Fibroblast of skin of right biceps (primary cell): ENCODE measurements at places on chromosomes 6 and 20.

DNA sequence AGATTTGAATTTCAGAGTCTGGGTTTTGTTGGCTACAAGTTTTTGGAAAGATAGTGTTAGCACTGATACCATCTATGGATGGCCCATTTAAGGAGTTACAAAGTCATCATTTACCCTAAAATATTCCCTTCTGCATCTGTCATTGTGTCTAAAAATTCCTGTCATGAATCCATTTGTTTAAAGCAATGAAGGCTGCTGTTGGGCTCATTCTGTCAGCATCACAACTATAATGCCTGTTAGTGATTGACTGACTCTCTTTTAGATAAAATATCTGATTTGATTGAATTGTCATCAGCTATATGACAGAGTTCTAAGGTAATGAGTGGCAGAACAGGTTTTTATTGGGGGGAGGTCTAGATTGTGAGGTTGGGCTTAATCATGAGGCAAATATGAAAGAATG lies 167.6 kb upstream of the IMPG1 start:
- DNase-seq = no peak

DNA sequence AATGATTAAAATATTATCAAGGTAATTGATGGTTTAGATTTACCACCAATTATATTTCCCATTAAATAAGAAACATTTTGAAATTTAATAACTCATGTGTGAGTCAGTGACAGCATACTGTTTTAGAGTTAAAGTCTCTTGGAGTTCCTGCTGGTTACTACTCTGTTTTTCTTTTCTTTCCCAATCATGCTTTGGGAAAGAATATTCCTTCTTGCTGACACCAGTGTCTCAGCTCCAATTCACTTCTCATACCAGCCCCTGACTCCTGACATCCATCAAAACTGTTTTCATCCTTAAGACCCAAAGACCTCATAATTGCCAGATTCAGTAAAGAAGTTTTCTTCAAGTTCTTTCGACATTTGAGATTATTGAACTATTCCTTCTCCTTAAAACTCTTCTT lies 50.3 kb downstream of the AIG1 start:
- peak; percentile 43 for DNase-seq

DNA sequence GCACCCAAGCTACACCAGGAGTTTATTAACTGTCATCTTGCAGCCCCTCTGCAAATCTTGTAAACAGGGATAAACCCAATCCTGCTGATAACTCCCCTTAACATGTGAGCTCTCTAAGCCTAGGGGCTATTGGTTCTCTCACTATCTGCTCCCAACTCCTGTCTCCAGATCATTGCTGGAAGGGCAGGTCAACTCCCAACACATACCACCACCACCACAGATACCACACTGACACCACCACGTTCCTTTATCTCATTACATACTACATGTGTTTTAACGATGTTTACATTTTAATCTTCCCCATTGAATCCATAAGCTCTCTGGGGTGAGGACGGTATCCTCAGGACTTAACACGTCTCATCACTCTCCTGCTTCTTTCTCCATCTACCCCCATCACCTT lies 51.8 kb downstream of the SIM1 start:
- no peak for DNase-seq

- DNase-seq = no peak
Observed at GRCh38 chr6:13524801-13525508, 37.6 kb upstream of the GFOD1 start.

GRCh38 chr6:2429460-2429859 lies 184.1 kb upstream of the GMDS start:
- DNase-seq = peak; percentile 52

- peak; percentile 12 for DNase-seq
Observed at GRCh38 chr6:149393002-149393679, 6.9 kb upstream of the SUMO4 start.

- no peak for DNase-seq
Observed at GRCh38 chr20:35564905-35565304, 23.0 kb downstream of the ERGIC3 start.

DNA sequence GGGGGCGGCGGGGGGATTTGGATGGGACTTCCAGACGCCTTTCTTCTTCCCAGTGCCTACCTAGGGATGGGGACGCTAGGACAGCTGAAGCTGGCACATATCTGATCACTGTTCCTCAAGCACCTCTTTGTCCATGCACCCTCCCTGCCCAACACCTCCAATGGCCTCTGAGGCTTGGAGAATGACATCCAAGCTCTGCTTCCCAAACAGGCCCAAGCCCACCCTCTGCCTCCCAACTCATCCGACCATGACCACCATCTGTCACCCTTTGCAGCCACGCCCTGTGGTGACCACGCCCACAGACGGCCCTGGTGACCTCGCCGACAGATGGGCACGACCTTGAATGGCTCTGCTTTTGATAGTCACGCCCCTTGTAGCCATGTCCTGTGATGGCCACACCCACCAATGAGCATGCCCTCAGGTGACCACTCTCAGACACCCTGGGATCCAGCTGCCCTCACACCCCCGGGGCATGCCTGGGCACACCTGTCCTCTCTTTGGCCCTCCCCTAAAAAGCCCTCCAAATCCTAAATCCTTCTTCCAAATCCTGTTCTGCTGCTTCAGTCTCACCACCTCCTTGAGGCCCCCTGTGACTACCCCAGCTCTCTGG lies 51.0 kb downstream of the SSR1 start:
- DNase-seq = no peak

GRCh38 chr6:74717591-74717990 lies 488.3 kb downstream of the COL12A1 start:
- no peak for DNase-seq

GRCh38 chr6:159012201-159012600 lies 12.2 kb upstream of the RSPH3 start:
- peak; percentile 40 for DNase-seq

- no peak for DNase-seq
Observed at GRCh38 chr20:62607366-62608217, 34.7 kb upstream of the SLCO4A1 start.

DNA sequence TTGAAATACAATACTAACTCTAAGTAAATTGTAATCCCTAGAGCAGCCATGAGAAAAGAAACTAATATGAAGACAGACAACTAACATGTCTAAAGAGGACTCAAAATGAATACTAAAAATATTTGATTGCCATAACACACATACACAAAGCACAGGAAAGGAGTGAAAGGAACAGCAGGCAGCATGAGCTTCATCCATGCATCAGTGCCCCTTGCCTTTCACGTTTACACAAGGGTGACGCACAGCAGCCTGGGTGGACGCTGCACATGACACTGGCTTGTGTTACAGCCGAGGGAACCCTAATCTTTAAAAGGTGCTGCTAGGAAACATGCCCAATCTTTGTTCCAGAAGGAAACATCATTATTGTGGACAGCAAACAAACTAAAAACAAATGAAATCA lies 123.5 kb downstream of the MAN1A1 start:
- DNase-seq = no peak

GRCh38 chr6:87110636-87111035 lies 15.7 kb upstream of the CGA start:
- no peak for DNase-seq

- DNase-seq = no peak
Observed at GRCh38 chr6:168037856-168038255, 40.4 kb downstream of the KIF25 start.

GRCh38 chr6:33197431-33198048 lies 2.9 kb downstream of the RXRB start:
- peak; percentile 60 for DNase-seq

- DNase-seq = no peak
Observed at GRCh38 chr6:144639654-144640053, 354.5 kb downstream of the UTRN start.

DNA sequence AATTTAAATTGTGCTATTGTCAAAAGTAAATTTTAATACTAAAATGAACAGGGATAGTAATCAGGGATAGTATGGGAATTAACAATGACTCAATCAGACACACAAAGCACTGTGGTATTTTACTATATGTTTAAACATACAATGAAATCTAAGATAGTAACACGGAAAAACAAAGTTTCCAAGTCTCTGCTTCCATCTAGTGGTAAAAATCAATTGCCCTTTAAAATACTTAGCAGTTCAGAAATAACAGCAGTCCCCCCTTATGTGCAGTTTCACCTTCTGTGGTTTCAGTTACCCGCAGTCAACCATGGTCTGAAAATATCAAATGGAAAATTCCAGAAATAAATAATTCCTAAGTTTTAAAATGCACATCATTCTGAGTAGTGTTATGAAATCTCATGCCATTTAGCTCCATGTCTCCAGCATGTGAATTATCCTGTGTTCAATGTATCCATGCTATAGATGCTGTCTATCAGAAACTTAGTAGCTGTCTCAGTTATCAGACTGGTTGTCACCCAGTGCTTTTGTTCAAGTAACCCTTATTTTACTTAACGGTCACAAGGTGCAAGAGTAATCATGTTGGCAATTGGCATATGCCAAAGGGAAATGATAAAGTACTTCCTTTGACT lies 58.5 kb downstream of the AHI1 start:
- peak; percentile 55 for DNase-seq

DNA sequence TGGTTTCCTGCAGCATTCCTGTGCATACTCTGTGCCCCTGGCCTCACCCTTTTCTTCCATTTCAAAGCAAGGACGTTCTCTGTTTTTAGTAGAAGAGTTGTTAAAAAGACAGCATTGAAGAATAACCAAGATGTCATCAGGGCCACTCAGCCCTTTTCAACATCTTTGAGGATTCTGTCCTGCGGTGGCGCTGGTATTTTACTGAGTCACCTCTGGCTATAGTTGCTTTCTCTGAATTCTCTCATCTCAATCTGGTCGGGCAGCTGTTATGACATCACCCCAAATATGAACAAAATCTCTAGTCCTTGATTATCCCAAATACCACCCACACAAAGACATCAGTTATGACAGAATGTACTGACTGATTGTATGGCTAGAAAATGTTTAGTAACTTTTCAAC lies 204.2 kb downstream of the GRIK2 start:
- peak; percentile 81 for DNase-seq

DNA sequence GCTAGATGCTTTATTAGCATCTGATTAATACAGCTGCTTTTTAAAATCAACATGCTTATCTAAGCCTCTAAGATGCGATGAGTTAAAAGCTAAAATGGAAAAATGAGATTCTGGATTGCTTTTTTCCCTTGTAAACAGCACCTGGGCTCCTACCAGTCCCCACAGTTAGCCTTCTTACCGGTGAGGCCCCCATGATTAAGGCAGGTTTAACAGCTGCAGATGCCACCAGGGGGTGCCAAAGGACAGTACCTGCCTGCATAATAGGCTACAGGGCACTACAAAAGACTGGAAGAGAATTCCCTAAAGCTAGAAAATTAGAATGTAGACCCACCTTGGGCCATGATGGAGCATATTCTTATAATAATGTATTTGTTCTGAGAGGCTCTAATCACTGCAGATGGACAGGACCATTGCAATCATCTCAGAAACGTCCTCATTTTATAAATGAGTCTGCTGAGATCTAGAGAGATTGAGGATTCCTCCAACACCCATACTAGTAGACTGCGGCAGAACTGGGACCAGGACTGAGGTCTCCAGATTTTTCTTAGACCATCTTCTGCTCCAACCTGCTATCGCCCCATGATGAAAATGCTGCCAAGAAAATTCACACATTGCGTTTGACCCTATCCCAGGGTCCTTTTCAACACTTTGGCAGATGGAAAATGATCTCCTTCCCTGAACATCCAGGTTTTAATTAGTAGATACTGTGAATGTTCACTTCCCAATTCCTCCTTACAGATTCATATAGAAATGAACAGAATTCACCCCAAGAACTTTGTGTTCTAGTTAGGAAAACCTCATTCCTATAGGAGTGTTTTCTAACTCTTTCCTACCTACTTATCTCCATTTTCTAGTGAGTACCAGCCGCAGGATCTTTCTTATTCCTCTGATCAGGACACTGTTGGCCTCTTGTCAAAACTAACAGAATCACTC lies 148.8 kb downstream of the RPS12 start:
- peak; percentile 53 for DNase-seq

- DNase-seq = no peak
Observed at GRCh38 chr6:4394786-4395185, 259.4 kb upstream of the ECI2 start.

DNA sequence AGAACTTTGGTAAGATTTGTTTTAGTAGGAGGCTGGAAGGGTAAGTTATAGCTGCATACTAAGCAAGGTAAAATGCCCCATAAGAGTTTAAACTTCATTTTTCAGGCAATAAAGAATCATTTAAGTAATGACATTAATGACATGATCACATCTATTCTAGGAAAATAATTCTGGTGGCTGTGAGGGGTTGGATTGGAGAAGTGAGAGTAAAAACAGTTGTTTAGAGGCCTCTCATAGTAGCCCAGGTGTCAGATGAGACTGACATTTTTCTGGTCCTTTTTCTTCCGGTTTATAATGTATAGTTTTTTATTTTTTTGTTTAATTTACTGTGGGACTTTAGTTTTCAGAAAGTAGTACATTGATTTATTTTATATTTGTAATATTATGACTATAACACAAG lies 40.8 kb downstream of the ITCH start:
- DNase-seq = no peak

DNA sequence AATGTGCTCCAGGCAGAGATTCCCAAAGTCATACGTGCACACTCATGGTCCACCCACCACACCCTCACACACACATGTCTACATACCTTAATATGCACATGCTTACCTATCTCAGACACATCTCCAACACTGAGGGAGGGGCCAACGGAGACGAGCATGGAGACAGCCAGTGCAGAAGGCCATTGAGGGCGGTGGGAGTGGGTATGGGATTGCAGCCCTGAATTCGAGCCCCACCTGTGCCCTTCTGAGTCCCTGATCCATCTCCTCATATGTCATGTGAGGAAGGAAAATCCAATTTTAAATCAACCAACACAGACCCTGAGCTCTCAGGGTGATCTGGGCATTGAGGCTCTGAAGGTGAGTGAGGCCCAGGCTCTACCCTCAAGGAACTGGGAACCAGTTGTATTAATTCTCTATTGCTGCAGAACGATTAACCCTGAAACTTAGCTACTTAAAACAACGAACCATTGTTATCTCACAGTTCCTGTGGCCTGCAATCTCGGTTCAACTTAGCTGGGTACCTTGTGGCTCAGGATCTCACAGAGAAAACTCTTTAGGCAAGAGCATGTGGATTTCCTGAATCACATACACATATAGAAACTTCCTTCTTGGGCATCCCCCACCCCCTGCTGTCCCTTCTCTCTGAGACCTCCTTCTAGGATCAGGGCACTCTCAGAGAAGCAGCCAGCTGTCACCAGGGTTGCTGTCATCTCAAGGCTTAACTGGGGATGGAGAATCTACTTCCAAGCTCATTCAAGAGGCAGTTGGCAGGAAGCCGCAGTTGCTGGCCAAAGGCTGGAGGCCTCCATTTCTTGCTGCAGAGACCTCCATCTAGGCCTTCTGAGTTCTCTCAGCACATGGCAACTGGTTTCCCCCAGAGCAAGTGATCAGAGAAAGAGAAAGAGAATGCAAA lies 28.3 kb downstream of the GLP1R start:
- DNase-seq = no peak

- peak; percentile 10 for DNase-seq
Observed at GRCh38 chr6:66662721-66663507, 955.9 kb upstream of the EYS start.
